ENCODE measurements at places on chromosomes 5 and 9.

- no peak for DNase-seq
These were observed 433.5 kb downstream of the KIAA0825 start for GRCh38 chr5:94184870-94185269.

GRCh38 chr9:103802068-103802467 is 292.0 kb upstream of the SMC2 start:
- DNase-seq = no peak

DNA sequence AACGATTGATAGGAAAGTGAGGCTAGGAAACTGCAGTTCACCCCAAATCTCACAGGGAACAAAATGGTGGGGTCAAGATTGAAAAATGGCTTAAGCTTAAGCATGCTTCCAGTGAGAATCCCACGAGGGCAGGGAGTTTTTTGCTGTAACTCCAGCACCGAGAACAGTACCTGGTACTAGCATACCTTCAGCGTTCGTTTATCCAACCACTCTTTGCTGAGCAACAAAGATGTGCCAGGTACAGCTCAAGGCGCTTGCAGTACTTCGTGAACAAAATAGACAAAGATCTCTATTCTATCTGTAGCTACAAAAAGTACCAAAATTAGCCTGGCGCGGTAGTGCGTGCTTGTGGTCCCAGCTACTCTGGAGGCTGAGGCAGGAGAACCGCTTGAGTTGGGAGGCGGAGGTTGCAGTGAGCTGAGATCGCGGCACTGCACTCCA is 778 bp upstream of the PPP6C start:
- DNase-seq = peak; percentile 24

DNA sequence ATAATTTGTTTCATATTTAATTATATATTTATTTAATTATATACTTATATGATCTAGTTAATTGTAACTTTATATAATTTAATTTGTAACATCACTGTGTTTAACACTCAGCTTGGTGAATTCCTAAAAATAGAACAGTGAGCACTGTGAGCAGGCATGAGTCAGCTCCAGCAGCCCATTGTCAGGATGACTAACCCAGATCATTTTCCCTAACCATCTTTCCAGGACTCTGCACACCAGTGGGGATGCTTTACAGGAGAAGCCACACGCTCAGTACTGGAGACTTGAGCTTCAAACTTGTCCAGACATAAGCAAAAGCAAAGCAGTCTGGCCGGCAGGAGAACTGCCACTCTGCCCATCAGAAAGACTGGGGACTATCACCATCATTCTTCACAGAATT is 446.2 kb upstream of the TRPC7 start:
- peak; percentile 68 for DNase-seq

- DNase-seq = no peak
These were observed 26.5 kb downstream of the MTAP start for GRCh38 chr9:21828853-21829410.

GRCh38 chr5:72076621-72077300 is 30.5 kb upstream of the MAP1B start:
- no peak for DNase-seq

GRCh38 chr5:55593115-55593472 is 58.3 kb upstream of the PLPP1 start:
- DNase-seq = no peak

All from kidney capillary endothelial cell (primary cell).